ENCODE measurements at places on chromosomes 16 and 17. TPM values are rescaled to one million over a fixed set of nuclear protein-coding genes. Genes with fewer than 3 reads are reported as not detected.

PLSCR3 gene
- 23.1 TPM for total RNA-seq

JUP gene
- 261 TPM for total RNA-seq

FAM171A2 gene
- 24.0 TPM for total RNA-seq

KREMEN2 gene
- 2.9 TPM for total RNA-seq

C17orf100 gene
- total RNA-seq: 1.2 TPM

PARD6A gene
- total RNA-seq: 3.9 TPM

GDPD3 gene
- total RNA-seq: 4.7 TPM

EFNB3 gene
- 8.7 TPM for total RNA-seq

TVP23C gene
- total RNA-seq: 46.2 TPM

RHBDL1 gene
- total RNA-seq: 2.6 TPM

PRSS33 gene
- 1.2 TPM for total RNA-seq

TMEM88 gene
- total RNA-seq: 21.1 TPM

LGALS9B gene
- total RNA-seq: not detected

KLHL10 gene
- 0.12 TPM for total RNA-seq

GP2 gene
- total RNA-seq: 4.3 TPM

KRTAP4-3 gene
- not detected for total RNA-seq

UNC45B gene
- 32.2 TPM for total RNA-seq

KCNG4 gene
- not detected for total RNA-seq

SALL1 gene
- 56.6 TPM for total RNA-seq

SLC2A4 gene
- 19.6 TPM for total RNA-seq

FNDC8 gene
- not detected for total RNA-seq

NOD2 gene
- 2.8 TPM for total RNA-seq

CCL2 gene
- 56.1 TPM for total RNA-seq

VPS25 gene
- total RNA-seq: 65.6 TPM

KRT33A gene
- total RNA-seq: 0.12 TPM

TAX1BP3 gene
- 77.0 TPM for total RNA-seq

TBX21 gene
- total RNA-seq: 0.18 TPM

CCL1 gene
- total RNA-seq: not detected

TBC1D3I gene
- total RNA-seq: 1.5 TPM

NPIPB2 gene
- total RNA-seq: 11.8 TPM

EXOC3L1 gene
- 11.6 TPM for total RNA-seq

YBX2 gene
- 2.0 TPM for total RNA-seq

C17orf78 gene
- total RNA-seq: not detected

TMEM114 gene
- not detected for total RNA-seq

FOXL1 gene
- 16.1 TPM for total RNA-seq

RAB40B gene
- 21.8 TPM for total RNA-seq

GPT2 gene
- 29.4 TPM for total RNA-seq

SGCA gene
- total RNA-seq: 58.7 TPM

TERB1 gene
- not detected for total RNA-seq

SPATA20 gene
- total RNA-seq: 59.0 TPM

KCNJ2 gene
- total RNA-seq: 12.1 TPM

BBS2 gene
- total RNA-seq: 73.3 TPM

TEKT1 gene
- total RNA-seq: 0.70 TPM

ALG1 gene
- total RNA-seq: 23.4 TPM

KRT33B gene
- not detected for total RNA-seq

ODAD4 gene
- 1.9 TPM for total RNA-seq

PLK1 gene
- 15.7 TPM for total RNA-seq

GPR139 gene
- total RNA-seq: not detected

KRTAP9-2 gene
- not detected for total RNA-seq

SLC52A1 gene
- total RNA-seq: 0.58 TPM

LGALS9 gene
- total RNA-seq: 12.8 TPM

CTF1 gene
- 4.8 TPM for total RNA-seq

All from metanephros (tissue), 2 donors.